ENCODE measurements at places on chromosomes 1 and 21.

- DNase-seq, result no peak
These were observed 5.4 kb downstream of the GBP7 start for GRCh38 chr1:89170170-89171066.

GRCh38 chr1:150259758-150260669 is 2.4 kb downstream of the CA14 start:
- no peak for DNase-seq

DNA sequence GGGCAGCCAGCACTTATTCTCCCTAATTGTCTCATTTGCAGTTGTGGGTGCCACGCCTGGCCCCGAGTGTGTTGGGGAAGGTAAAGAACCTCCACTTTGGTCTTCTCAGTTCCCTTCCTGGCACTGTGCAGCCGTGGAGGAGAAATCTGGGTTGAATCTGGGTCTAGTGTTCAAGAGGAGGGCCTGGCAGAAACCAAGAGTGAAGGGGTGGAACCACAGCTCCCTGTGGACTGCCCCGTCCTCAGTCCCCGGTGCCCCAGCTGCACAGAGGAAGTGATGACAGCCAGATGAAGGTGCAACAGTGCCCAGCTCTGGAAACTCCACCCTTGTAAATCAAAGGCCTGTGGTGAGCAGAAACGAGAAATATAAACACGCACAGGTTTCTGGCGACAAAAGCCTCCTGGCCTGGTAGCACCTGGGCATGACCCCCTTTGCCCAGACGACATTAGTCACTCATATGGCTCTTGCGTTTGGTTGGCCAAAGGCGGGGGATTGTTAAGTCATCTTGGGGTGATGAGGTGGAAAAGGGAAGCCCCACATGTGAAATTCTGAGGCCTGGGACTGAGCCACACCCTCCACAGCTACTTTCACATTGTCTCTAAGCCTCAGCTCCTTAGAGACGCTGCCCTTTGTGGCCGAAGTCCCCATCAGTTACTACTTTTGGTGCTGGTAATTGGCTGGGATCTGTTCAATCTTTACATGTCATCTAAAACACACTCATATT is 4.2 kb upstream of the ECE1 start:
- DNase-seq, result peak; percentile 63

- no peak for DNase-seq
These were observed 675.0 kb downstream of the USP25 start for GRCh38 chr21:16404776-16405175.

DNA sequence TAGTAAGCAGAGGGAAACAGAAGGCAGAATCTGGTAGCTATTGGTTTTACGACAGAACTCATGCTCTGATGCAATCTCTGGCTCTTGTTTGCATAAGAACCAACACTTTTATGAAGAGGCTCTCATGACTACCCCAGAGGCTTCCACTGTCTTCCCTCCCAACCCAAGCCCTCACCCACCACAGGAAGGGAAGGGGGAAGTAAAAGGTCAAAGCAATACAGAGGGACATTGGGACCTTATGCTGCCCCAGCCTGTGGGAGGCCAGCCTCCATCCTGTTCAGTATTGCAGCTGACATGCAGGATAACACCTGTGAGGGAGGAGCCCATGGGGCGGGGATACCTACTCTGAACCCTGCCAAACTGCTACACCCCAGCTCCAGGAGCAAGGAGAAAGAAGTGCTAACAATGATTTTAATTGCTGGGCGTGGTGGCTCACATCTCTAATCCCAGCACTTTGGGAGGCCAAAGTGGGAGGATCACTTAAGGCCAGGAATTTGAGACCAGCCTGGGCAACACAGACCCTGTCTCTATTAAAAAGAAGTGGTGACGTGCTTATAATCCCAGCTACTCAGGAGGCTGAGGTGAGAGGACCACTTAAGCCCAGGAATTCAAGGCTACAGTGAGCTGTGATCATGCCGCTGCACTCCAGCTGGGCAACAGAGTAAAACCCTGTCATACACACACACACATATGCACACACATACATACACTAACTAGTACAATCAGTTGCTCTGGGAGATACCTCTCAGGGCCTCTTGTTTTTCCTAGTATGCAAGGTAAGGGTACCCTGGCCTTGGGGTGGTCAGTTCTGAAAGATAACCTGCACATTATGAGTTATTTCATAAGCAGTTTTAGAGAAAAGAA is 9.5 kb downstream of the MR1 start:
- no peak for DNase-seq

DNA sequence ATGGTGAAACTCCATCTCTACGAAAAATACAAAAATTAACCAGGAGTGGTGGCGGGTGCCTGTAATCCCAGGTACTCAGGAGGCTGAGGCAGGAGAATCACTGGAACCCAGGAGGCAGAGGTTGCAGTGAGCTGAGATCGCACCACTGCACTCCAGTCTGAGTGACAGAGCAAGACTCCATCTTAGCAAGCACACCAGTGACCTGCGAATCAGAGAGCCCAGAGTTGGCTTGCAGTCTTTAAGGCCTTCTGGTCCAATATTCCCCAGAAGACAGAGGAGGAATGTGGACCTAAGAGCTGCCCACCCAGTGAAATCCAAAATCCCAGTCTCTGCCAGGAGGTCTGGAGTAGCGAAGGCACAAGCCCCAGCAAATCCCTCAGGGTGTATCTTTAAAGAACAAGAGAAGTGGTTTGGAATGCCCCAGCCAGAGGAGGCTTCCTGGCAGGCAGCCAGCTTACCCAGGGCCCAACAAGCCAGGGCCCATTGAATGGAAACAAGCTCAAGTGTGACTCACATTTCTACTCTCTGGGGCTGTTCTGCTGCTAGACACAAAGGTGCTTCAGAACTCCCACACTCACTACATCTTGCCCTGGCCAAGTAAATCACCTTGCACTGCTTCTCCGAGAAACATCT is 23.9 kb downstream of the GPR161 start:
- no peak for DNase-seq

GRCh38 chr1:56547473-56547872 is 31.9 kb downstream of the PLPP3 start:
- DNase-seq, result no peak

DNA sequence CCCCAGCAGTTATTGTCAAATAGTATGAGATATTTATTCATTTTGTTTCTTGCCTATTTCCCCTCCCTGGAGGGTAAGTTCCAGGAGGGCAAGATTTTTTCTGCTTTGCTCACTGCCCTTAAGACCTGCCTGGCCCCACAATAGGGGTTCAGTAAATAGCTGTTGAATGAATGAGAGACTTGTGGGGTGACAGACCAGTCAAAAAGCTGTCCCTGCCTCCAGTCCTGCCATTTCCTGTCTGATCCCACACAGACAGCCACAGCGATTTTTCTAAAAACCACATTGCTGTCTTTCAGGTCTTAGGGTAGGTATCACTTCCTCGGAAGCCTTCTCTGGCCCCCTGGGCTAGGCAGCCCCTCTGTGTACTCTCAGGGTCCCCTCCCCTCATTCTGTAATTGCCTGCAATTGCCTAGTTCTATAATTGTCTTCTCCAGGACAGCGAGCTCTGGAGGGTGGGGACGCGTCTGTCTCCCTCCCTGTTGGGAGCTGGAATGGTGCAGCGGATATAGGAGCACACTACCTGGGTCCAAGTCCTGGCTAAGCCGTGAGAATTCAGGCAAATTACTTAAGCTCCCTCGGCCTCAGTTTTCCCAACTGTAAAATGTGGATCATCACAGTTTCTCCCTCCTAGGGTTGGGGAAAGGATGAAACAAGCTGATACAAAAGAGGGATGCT is 1.8 kb upstream of the EXTL1 start:
- no peak for DNase-seq

- DNase-seq, result no peak
These were observed 251.3 kb downstream of the KCNH1 start for GRCh38 chr1:210882414-210883221.

- no peak for DNase-seq
These were observed 1.2 kb upstream of the RNF223 start for GRCh38 chr1:1075148-1075935.

GRCh38 chr1:67642629-67643028 is 42.4 kb upstream of the GADD45A start:
- no peak for DNase-seq

DNA sequence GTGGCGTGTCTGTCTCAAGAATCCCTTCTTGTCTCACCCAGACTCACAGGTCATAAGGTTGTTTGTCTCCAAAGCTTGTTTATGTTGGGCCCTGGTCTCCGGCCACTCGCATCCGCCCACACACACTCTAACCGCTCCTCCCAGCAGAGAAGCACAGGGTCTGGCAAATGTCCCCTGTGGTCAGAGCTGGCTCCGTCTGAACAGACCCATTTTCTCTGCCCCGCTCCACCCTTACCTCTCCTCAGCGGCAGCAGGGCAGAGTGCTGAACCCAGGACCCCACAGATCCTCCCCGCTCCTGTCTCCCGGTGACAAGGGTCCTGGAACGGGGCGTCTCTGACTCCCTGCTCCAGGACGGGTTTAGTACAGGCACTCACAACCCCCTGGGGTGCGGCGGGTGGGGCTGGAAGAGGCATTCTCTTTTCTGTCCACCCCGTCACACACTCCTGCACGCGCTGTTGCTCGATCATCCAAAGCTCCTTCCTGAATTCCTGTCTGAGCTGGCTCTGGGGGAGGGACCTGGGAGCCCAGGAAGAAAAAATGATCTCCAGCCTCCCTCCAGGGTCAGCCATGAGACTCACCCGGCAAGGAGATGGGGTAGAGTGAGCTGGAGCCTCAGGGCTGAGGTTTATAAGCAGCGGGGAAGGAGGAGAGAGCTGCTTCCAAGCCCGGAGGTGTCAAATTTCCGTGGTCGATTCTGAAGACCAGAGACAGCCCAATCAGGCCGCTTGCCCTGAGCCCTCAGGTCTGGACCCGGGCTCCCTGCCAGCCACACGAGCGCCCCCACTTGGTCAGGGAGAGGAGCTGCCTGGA is at the start of gene S100A13:
S100A13 (minus strand) TSS at position 602 of the 811 bp plus-strand sequence. CDS start 1,033 bp downstream, outside the sequence.
- no peak for DNase-seq

DNA sequence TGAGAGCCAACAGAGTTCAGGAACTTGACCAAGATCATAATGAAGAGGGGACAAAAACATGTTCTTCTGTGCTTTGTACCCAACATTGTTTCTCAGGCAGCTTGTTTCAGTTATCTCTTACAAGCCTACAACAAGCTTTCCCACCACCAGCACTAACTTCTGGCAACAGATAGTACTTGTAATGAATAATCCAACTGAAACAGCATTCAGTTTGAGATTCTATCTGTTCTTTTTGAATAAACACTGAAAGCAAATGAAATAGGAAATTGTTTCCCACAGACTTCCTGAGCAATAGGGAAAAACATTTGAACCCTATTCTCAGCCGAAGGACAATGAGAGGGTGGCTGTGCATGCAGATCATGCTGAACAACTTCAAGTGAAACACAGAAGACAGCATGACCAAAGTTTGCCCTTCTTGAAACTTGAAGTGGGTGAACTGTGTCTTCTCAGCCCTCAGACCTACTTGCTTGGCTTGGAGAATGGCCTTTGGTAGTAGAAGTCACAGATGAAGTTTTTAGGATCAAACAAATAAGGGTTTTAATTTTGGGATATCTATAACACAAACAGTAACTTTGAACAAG is 11.2 kb upstream of the HOOK1 start:
- no peak for DNase-seq

GRCh38 chr21:25836396-25836795 is 101.6 kb downstream of the GABPA start:
- DNase-seq, result no peak

DNA sequence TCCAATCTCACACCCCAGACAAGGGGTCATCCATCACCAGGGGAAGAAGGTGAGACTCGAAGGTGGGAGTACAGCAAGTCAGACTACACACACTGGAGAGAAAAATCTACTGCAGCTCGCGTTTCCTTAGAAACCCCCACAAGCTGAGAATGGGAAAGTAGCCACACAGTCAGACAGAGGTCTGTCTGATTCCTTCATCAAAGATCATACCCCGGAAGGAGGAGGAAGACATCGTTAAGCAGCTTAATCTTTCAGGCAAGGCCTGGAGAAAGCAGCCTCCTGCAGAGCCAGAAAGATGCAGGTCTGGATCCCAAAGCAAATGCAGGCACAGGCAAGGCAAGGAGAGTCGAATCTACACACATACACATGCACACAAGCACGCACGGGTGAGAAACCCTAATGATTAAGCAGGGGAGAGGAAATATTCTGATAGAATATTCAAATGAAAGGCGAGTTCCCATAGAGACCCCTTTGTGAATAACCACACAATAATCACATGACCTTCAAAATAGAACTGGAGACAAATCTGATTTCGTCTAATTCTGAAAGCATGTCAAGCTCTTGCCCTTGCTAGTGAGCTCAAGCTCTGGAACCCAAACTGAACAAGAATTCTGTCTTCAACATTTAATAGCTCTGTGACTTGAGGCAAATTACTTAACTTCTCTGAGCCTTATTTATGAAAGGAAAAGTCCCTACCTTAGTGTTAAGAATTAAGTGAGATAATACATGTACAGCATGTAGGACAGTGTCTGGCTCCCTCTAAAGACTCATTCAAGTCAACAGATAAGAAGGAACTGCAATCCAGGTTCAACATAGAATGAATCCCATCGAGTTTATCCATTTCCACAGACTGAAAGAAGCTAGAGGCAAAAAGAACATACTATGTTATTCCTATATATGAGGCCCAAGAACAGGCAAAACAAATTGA is 387.8 kb downstream of the OMA1 start:
- DNase-seq, result no peak

DNA sequence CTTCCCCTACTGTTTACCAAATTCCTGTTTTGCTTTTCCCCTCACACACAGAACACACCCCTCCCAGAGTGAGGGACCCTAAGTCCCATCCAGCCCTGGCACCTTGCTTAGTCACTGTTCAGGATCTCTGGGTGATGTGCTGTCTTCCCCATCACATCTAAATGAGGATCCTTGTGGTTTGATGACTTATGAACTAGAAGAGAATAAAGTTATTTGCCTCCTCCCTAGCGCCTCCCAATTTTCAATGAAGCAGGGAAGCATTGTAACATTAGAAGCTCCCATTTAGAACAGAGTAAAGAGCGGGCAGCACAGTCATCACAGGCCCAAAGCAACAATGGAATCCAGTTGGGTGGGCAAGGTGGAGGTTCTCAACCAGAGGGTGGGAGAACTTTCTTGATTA is 27.0 kb downstream of the DISC1 start:
- no peak for DNase-seq

- no peak for DNase-seq
These were observed 177.4 kb downstream of the LBR start for GRCh38 chr1:225250432-225250831.

DNA sequence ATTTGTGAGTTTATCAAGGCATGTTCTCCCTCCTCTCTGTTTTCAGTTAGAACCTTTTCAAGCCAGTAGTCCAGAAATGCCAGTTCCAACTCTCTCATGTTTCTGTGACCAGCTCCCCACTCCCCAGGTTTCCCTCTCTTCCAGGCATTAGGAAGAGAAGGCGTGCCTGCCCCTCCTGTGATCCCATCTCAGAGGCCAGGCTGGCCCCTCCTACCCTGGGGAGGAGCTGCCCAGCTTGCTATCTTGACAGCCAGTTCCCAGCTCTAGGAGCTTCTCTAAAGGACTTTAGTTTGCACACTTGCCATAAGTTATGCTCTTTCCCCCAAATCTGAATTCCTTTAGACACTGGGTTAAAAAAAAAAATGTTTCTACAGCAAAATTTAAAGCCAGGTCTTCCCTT is 8.9 kb downstream of the HYI start:
- DNase-seq, result no peak

GRCh38 chr1:12620488-12620865 is 2.5 kb upstream of the DHRS3 start:
- no peak for DNase-seq

Data from stimulated activated CD8-positive, alpha-beta memory T cell treated with anti-CD3 and anti-CD28 coated beads, Interleukin-7, amount 100 ng/mL, for 1 hour (primary cell).